ENCODE measurements at places on chromosomes 2 and 18.

DNA sequence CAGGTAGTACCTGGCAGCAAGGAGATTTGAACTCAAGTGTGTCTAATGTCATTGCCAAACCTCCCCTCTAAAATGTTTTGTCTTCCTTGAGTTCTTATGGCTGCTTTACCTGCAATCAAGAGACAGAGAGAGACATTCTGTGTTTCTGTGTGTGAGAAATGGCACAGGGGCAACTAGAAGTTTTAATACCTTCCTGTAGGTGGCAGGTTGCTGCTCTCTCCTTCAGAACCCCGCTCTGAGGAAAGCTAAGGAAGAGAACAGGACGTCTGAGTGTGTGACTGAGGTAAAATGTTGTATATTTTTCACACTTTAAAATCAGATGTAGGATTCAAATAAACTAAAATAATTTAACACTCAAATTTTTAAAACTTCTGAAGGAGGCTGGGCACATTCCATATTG lies 19.2 kb downstream of the DTNA start:
- no peak for DNase-seq

DNA sequence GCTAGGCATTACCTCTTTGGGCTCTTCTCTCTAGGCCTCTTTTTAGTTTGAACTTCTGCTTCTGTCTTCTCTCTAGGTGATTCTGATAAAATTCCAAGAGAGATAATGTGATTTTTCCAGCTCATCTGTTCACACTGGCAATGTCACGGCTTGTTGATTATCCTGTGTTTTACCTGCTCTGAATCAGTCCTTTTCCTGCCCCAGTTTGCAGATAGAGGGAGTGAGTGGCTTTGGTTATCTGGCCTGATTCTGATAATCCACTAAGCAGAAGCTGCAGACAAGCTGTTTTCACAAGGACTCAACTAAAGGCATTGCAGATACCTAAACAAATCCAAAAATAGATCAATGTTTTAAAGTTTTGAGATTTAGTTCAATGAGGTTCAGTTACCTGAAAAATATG lies 111.9 kb downstream of the DCC start:
- DNase-seq = no peak

- no peak for DNase-seq
These were observed 601.8 kb downstream of the LRP1B start for GRCh38 chr2:141528990-141529389.

DNA sequence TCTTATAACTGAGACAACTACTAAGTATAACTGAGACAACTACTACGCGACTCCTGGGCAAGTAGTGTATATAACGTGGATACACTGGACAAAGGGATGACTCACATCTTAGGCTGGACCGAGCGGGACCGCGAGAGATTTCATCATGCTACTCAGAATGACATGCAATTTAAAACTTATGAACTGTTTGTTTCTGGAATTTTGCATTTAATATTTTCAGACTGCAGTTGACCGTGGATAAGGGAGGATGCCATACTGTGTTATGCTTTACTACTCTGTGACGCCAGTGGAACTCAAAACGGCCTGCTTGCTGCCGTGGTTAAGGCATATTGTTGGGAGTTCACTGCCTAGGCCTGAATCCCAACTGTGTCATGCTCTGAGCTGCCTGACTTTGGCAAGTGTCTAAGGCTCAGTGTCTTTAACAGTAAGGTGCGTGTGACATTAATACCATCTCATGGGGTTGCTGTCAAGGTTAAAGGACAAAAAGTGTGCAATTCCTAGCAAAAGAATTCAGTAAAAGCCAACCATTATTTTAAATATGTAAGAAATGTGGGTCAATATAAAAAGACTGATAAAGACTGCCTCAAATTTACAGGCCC lies 64.6 kb downstream of the BMP10 start:
- DNase-seq = no peak

DNA sequence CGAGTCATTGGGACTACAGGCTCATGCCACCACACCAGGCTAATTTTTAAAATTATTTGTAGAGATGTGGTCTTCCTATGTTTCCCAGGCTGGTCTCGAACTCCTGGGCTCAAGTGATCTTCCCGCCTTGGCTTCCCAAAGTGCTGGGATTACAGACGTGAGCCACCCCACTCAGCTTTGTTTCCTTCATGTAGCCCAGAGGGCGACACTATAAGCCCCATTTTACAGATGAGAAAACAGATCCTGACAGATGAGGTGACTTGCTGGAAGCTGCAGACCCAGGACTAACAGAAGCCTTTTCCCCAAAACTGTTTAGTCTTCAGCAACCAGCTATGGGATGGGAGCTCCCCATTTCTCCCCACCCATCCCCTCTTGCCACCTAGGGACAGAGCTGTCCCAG lies 7.2 kb upstream of the CTDSP1 start:
- DNase-seq = no peak

- no peak for DNase-seq
These were observed 21.0 kb upstream of the C2orf80 start for GRCh38 chr2:208210688-208211451.

Data from muscle of arm (tissue), 14 donors.